ENCODE measurements at places on chromosomes 1 and 21.

GRCh38 chr1:40243351-40243750 lies 4.4 kb upstream of the TMCO2 start:
- DNase-seq, result no peak

DNA sequence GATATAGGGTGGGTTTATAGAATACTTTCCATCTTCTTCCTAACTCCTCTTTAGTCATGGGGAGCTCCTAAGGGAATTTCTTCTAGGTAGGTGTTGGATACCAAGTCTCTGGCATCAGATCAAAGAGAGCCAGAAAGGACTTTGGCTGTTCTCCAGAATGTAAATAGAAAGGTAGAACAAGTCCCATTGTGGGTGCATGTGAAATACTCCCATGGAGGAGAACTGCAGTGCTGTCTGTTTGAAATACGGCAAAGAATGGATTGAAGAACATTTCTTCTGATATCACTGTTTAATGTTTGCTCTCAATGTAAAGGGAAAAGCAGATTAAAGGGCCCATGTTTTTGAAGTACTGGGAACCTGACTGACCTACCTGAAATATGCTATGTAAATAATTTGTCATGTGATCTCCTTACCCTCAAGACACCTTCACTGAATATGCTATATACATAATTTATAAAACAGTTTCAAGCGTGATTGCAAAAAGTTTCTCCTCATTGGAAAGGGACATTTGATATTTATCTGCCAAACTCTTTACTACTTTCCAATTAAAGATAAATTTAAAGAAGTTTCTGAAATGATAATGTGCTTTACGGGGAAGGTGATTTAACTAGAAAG lies 65.9 kb downstream of the LAMC1 start:
- no peak for DNase-seq

DNA sequence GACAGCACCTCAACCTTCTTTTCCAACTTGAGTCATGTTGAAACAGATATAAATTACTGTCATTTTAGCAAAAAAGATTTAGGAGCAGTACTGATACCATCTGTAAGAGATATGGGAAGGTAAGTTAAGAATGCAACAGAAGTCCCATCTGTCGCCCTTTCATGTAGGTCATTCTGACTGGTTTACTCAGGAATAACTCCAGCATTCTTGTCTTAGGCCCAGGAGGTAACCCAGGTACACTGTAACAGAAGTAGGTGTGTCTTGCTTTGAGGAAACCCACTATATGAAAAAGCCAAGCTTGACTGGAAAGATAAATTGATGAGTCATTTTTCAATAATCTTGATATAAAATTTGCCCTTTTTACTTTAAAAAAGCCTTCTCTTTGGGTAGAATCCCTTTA lies 35.4 kb downstream of the PGM1 start:
- no peak for DNase-seq

- DNase-seq, result no peak
Observed at GRCh38 chr1:47849591-47850261, 147.5 kb downstream of the TRABD2B start.

GRCh38 chr1:189027512-189027911 lies 1450.2 kb downstream of the BRINP3 start:
- DNase-seq, result no peak

DNA sequence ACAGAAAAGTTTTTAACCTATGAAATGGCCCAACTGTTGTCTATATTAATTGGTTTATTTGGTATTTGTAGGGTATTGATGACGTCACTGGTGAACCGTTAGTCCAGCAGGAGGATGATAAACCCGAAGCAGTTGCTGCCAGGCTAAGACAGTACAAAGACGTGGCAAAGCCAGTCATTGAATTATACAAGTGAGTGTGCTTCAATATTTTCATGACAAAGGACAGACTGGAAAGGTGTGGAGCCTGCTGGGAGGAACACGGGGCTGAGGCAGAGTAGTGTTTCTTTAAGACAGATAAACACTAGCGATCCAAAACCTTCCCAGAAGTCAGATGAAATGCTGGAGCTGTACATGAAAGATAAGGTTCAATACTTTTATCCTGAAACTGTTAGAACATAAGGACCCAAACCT lies 76.7 kb downstream of the AK4 start:
- no peak for DNase-seq

GRCh38 chr1:36089393-36090121 lies 865 bp downstream of the ADPRS start:
- DNase-seq, result no peak

DNA sequence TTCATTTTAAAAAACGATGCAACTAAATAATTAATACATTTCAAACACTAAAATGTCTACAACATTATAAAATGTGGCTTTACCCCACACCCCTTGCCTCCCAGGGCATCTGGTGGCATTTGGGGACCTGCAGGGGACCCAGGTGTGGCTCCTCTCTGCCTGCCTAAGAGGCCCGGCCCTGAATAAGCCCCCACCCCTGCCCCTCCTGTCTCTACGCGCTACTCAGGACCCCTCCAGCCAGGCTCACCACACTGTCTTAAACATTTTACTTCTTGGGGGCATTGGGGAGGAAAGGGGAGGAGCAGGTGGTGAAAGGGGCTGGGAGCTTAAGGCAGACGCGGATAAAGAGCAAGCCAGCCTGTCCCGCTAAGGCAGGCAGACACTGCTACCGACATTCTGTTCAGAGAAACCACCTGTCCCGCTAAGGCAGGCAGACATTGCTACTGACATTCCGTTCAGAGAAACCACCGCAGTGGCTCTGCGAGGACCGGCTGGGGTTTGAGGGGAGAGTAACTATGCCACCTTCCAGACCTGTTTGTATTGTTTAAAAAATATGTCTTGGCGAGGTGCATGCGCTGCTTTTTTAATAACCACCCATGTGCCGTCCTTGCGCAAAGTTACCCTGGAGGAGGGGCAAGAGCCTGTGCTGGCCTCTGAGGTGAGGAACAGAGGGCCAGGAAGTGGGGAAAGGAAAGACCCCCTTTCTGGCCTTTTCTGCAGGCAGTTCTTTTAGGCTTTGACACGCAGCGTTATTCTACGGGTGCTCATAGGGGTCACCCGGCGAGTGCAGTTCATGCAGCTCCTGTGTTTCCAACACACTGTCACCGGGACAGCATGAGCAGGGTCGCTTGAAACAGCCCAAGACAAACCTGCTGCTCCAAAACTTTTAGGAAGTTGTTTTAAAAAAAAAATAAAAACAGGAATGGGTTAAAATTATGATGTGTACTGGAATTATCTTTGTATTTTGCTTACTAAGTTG lies 51.3 kb upstream of the RIPK4 start:
- DNase-seq, result no peak

GRCh38 chr21:32476661-32477423 lies 64.3 kb downstream of the EVA1C start:
- no peak for DNase-seq

GRCh38 chr1:18855573-18855972 lies 3.9 kb downstream of the TAS1R2 start:
- no peak for DNase-seq

DNA sequence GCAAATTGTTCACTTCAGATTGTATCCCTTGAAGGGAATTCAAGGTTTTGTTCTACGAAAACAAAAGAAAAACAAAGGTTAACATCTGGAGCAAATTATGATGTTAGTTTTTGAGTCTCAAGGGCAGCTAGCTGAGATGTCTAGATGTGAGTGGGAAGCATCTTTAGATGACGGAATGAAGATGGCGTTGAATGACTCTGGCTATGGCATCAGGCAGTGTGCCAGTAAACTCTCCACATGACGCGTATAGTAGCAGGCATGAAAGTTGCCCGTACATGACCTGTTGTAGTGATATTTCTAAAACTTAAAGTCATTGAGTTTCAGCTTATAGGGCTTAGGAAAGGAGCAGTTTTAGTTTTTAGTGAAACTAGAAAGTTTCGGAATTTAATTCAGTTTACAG lies 12.3 kb upstream of the SDC3 start:
- DNase-seq, result no peak

GRCh38 chr1:6014130-6014999 lies 22.1 kb upstream of the NPHP4 start:
- no peak for DNase-seq

- DNase-seq, result no peak
Observed at GRCh38 chr1:3262681-3263286, 191.7 kb upstream of the ARHGEF16 start.

- DNase-seq, result no peak
Observed at GRCh38 chr1:27136236-27136551, 18.7 kb downstream of the SLC9A1 start.

DNA sequence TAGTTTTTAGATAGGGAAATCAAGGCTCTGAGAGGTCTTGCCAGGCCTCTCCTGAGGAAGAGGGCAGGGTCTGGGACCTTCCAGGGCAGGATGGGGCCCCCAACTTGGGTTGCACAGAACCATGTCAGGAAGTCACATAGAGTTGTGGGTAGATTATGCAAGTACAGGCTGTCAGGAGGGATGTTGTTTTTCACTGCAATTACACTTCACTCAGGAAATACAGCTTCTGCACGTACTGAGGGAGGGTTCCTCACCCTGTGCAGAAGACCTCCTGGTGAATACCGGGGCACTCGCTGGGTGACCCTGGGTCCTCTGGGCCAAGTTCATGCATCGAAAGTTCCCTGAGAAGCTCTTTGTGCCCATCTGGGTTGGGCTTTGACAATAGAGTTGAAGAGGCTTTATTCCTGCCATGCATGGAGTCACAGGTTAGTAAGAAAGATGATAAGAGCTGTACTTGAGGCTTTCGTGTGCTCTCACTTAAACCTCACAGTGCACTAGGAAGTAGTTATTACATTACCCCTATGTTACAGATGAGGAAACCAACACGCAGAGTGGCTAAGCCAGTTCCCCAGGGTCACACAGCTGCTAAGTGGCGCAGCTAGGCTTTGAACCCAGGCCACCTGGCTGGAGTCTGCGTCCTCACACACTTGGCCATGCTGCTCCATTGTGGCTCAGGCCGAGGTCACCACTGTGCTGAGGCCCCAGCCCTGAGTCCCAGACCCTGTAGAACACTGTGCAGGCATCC lies 16.2 kb upstream of the TNFRSF1B start:
- DNase-seq, result no peak

DNA sequence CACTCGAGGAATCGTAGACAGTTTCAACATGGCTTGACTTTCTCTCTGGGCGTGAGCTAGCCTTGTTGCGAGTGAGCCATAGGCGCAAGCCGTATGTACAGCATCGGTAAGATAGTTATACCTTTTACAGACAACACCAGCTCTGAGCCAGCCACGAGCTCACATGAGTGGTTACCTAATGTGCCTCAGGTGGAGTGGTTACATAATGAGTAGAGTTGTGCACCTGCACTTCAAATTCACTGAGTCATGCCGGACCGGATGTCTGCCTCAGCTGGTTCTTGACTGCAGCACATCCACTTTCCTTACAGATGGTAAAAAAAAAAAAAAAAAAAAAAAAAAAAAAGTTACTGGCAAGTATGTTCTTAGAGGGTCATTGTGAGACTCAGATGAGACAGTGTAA lies 360.4 kb upstream of the NR5A2 start:
- DNase-seq, result no peak

- DNase-seq, result no peak
Observed at GRCh38 chr1:91161166-91161565, 139.3 kb upstream of the ZNF644 start.

- DNase-seq, result no peak
Observed at GRCh38 chr21:29462479-29462878, 163.8 kb downstream of the BACH1 start.

DNA sequence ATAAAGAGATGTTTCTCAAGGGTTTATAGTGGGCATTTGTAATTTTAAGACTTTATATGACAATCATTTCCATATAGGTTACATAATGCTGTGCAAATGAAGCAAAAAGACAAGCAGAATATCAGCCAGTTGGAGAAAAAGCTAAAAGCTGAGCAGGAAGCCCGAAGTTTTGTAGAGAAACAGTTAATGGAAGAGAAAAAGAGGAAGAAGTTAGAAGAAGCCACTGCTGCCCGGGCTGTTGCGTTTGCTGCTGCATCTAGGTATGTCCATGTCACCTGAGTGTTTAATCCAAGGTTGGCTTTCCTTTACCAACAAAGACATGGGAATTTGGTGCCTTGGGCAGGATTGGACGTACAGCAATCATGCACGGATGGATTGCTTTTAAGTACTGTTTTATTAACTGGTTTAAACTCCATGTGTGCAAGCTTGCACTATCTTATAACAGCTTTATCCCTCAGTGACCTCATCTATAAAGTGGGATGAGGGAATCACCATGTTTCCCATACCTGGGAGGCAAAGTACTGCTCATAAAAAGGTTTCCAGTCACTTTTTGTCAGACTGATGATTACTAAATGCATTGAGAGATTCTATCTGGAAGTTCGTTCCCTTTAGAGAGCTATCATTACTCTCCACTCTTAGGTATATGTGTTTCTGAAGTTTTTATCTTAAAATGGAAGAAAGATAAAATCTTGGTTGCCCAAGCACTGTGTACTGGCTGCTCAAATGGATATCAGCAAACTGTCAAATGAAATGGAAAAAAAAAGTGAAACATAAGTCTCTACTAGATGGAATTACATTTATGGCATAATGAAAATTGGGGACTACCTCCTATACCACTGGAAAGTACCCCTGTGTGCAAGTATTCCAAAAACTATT lies 55.1 kb downstream of the MACO1 start:
- no peak for DNase-seq

DNA sequence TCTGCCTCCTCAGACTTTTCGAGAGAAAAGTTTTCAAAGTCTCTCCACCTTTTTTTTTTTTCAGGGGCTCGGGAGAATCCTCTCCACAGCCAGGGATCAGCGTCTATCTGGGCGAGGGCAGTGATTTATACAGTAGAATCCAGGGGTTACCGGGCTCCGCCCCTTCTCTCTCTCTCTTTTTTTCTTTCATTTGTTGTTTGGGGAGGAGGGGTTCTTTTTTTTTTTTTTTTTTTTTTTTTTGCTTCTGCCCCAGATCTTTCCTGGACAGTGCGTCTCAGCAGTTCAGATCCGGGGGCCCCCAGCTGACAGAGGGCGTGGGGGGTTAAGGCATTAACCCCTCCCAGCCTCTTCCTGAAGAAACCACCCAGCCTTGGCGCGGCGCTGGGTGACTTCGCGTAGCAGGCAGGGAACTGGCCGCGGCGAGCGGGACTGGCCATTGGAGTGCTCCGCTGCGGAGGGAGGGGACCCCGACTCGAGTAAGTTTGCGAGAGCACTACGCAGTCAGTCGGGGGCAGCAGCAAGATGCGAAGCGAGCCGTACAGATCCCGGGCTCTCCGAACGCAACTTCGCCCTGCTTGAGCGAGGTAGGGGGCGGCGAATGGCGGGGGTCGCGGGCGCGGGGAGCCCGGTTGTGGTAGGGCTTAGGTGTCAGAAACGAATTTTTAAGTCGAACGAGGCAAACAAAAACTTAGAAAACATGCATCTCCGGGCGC lies at the start of gene S1PR1:
Gene S1PR1, plus strand, starts transcription at position 504 of the 713 bp plus-strand sequence. CDS start 1,966 bp downstream, outside the sequence.
- peak; percentile 44 for DNase-seq

- DNase-seq, result no peak
Observed at GRCh38 chr1:192529811-192530210, 45.8 kb upstream of the RGS1 start.

- DNase-seq, result no peak
Observed at GRCh38 chr1:6423321-6423999, 1.1 kb upstream of the ESPN start.

- no peak for DNase-seq
Observed at GRCh38 chr21:38619992-38620479, 121.8 kb upstream of the ERG start.

DNA sequence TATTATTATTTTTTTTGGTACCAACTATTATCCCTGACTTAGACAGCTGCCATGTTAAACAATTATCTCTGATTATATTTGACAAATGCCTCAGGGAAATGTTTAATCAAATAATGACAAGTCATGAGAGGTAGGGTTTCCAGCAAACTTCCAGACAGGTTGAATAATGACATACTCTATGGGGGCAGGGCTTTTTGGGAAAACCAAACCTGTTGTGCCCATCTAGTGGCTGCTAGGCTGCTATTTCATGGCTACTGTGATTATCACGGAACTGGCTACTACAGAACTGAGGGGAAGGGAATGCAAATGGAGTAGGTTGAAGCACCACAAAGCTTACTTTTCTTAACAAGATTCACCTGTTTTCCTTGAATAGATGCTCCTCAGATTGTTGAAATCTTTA lies 77.6 kb downstream of the DUSP10 start:
- no peak for DNase-seq

All from activated gamma-delta T cell (primary cell).